DND-41 (cell line): ENCODE measurements at places on chromosomes 3 and 15.

DNA sequence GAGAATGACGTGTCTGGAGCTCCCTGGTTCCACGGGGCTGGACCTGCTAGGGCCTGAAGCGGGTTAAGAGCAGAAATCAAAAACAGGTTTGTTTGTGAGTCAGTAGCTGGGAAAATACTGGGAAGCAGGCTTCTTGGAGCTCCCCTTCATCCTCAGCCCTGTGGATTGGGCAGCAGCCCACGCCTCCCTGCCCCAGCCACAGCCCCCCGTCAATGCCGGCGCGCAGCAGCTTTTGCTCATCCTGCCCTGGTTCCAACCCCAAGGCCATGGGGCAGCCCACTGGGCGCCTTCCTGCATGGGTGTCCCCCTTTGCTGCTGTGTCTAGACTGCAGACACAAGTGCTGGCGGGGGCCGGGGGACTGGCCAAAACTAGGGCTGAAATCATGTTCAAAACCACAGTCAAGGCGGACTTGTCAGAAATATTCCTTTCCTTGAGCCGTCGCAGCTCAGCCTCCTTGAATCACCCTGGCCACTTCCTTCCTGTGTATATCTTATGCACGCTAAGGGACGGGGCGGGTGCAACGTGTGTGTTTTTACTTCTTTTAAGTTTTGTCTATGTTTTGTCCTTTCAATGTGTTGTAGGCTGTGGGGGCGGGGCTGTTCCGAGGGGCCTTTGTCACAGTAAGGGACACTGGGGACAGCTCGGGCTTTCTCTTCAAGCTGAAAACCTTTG lies 108.1 kb downstream of the KLF13 start:
- DNase-seq, result peak; percentile 86

- DNase-seq, result no peak
These were observed 112.2 kb upstream of the SLC6A11 start for GRCh38 chr3:10703875-10704274.

- no peak for DNase-seq
These were observed 8.5 kb upstream of the PPARG start for GRCh38 chr3:12280357-12280806.

GRCh38 chr3:185896636-185897035 lies 41.2 kb downstream of the TRA2B start:
- DNase-seq, result no peak

DNA sequence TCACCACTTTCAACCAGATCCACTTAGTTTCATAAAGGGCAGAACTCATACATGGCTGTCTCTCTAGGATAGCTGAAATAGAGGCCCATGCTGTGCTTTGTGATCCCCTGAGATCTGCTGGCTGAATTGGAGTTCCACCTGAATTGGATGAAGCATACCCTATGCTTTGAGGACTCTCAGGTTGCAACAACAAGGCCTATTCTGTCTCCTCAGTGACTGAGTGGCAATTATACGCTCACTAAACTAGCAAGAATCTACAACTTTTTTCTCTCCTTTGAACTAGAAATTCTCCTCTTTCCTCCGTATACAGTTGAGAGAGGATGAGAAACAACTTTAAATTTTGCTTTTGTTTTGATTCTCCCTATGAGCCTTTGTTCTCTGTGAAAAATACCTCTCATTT lies 348.7 kb downstream of the LSAMP start:
- DNase-seq, result no peak

GRCh38 chr3:16050641-16051467 lies 123.6 kb upstream of the GALNT15 start:
- DNase-seq, result no peak

- DNase-seq, result no peak
These were observed 80.4 kb downstream of the CACNA2D3 start for GRCh38 chr3:54202651-54203248.

- no peak for DNase-seq
These were observed 427.8 kb upstream of the MCTP2 start for GRCh38 chr15:93803421-93804152.

- no peak for DNase-seq
These were observed 19.5 kb downstream of the SHF start for GRCh38 chr15:45168286-45168685.

GRCh38 chr3:61354604-61355003 lies 103.4 kb upstream of the FHIT start:
- no peak for DNase-seq

GRCh38 chr3:109902549-109902948 lies 565.2 kb upstream of the DPPA4 start:
- DNase-seq, result no peak

GRCh38 chr3:194998948-194999347 lies 272.0 kb downstream of the XXYLT1 start:
- no peak for DNase-seq

GRCh38 chr15:71549697-71550096 lies 260.7 kb upstream of the NR2E3 start:
- no peak for DNase-seq

GRCh38 chr3:99119385-99119784 lies 217.9 kb upstream of the DCBLD2 start:
- DNase-seq, result no peak

GRCh38 chr3:74532446-74532845 lies 82.0 kb downstream of the CNTN3 start:
- DNase-seq, result no peak

- no peak for DNase-seq
These were observed 61.0 kb downstream of the LRIG1 start for GRCh38 chr3:66439666-66440344.

GRCh38 chr3:185959609-185960521 lies 22.1 kb upstream of the TRA2B start:
- no peak for DNase-seq

- no peak for DNase-seq
These were observed 6.4 kb downstream of the RPLP1 start for GRCh38 chr15:69459066-69459465.

- no peak for DNase-seq
These were observed 10.3 kb upstream of the EIF1B start for GRCh38 chr3:40299130-40299720.

GRCh38 chr3:171267104-171267503 lies 193.1 kb downstream of the TNIK start:
- no peak for DNase-seq

DNA sequence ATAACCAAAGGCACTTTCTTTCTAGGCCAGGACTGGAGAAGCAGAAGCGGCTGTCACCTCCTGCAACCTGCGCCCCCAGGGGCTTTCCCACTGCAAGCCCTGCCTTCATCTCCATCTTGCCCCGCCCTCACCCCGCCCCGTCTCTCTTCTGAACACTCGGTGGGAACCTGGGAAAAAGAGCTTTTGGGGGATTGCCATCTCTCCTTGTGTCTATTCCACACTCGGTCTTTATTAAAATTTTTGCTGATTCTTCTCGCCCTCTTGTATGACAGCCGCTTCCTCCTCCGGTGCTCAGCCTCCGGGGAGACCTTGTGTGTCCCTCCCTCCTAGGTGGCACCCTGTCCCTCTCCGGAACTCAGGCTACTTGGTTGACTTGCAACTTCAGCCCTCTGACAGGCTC lies 41.9 kb upstream of the SPESP1 start:
- DNase-seq, result no peak

- no peak for DNase-seq
These were observed 1.8 kb downstream of the OTOL1 start for GRCh38 chr3:161498259-161498921.

DNA sequence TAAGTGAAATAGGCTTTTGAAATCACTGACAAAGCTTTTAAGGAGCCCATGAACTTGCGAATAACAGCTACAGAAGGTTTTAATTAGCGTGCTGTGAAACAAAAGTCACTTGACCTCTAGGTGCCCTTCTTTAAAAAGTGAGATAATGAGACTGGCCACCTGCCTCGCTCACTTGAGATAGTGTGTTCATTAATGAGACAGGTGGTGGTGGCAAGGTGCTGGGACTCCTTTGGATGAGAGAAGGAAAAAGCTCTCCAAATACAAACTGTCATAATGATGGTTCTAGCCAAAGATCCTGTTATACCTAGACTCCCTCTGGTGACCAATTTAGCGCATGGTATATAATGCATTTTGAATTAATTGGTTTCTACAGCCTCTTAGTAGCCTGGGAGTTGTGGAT lies 22.7 kb upstream of the IREB2 start:
- DNase-seq, result no peak

GRCh38 chr3:81702126-81702525 lies 59.3 kb downstream of the GBE1 start:
- DNase-seq, result no peak

GRCh38 chr3:151269631-151270030 lies 8.7 kb downstream of the P2RY14 start:
- DNase-seq, result no peak

DNA sequence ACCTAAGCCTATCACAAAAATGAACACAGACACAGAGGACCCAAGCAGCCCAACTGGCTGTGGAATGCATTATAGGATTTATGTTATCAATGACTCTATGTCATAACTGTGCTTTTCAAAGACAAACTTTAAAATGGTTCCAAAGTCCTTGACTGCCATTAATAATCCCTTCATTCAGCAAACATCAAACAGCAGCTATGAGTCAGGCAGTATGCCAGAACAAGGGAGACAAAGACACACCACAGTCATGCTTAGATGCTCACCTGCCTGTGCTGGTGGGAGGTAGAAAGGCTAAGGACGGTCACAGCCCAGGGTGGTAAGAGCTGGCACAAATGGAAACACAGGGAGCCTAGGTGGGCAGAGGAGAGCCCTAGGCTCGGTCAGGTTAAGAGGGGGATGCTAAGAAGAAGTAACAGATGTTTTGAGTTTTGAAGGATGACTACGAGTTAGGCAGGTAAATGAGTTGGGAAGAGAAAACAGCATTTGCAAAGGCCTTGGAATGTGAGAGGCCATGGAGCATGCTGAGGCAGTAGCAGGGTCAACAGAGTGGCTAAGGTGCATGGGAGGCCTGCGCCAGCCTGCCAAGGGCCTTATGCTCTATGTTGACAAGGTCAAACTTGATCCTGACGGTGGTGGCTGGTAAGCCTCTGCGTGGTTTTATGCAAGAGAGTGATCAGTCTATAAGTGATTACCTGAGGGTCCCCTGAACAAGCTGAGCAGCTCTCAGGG lies 23.0 kb downstream of the NMNAT3 start:
- DNase-seq, result no peak

GRCh38 chr3:53347261-53348064 lies at the start of gene DCP1A:
TSS of gene DCP1A (minus strand) at chr3:53347543. CDS start at chr3:53347517, 26 bp downstream.
- DNase-seq, result peak; percentile 97

DNA sequence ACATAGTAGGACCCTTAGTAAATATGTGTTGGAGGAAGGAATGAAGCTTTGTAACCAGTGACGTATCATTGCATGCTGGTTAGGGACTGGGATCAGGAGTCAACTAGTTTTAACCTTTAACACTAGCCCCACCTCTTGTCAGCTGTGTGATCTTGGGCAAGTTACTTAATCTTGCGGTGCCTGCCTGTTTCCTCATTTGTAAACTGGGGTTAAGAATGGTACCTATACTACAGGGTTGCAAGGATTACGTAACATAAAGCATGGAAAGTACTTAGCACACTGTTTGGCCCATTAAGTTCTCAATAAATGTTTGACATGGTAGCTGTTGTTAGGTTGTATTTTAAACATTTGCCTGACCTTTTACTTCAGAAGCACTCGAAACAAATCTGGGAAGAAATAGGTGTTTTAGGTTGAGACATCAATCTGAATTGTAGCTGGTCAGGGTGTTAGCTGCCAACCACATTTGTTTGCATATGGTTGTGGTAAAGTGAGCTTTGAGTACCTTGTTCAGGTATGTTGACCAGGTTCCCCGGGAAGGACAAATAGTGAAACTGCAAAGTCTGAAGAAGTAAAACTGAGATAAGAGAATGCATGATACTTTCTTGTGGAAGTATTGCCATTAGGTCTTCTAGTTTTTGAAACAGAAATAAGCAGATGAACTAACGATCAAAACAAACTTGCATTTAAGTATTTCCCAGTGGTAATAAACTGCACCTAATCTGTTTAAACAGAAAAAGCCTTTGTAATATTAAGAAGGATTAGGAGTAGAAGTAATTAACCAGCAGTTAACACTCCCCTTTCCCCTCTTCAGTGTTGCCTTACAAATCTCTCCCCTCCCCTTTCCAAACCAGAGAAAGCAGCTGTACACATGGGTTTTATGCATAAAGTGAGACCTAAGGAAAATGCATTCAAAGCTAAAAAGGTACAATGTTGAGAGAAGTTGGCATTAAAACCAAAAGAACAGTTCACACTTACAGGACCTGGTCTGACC lies 25.8 kb upstream of the SCAANT1 start:
- DNase-seq, result no peak

DNA sequence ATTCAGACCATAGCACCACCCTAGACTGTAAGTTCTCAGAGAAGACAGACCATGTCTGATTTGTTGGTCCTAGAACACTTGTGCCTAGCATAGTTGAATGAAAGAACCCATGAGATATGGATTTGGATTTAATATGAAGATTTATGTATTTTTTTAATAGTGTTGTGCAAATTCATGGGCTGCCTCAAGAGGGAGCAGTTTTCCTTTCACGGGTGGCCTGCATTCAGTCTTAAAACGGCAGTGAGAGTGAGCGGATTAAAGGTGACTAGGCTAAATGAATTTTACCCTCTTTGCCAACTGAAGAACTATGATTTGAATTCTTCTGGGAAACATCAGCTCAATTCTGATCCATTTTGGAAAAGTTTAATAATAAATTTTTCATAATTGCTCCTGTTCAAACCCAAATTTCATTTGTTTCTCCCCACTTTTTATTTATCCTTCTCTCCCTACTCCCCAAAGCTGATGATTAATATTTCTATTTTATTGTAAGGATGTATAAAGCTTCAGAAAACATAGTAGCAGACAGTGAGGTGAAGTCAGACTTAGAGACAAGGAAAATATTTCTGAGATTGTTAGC lies 67.3 kb downstream of the MORC1 start:
- DNase-seq, result peak; percentile 35

DNA sequence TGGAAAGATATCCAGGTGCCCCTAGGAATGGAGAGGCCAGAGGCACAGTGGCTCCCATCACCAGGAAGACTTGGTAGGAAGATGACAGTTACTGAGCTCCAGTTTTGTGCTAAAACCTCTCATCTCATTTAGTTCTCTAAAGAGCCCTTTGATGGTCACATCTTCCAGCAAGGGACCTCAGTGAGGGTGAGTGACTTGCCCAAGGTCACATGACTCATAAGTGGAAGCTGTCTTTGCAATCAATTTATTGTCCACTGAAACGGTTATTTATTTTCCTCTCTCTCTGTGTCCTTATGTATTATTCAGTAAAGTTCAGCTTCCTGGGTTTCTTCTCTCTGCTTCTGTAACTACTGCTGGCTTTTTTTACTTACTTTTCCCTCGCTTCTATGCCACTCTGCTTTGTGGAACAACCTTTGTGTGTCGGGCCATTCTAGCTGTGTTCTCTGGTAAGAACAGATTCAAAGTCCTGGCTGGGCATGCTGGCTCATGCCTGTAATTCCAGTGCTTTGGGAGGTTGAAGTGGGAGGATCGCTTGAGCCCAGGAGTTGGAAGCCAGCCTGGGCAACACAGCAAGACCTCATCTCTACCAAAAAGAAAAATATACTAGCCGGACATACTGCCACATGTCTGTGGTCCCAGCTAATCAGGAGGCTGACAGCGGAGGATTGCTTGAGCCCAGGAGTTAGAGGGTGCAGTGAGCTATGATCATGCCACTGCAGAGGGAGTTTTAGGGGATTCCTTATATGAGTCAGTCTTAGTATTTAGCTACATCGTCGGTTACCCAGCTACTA lies 55.9 kb downstream of the PDIA5 start:
- no peak for DNase-seq
